Ascending aorta (tissue), 2 donors: ENCODE measurements at places on chromosomes 13 and 19.

DNA sequence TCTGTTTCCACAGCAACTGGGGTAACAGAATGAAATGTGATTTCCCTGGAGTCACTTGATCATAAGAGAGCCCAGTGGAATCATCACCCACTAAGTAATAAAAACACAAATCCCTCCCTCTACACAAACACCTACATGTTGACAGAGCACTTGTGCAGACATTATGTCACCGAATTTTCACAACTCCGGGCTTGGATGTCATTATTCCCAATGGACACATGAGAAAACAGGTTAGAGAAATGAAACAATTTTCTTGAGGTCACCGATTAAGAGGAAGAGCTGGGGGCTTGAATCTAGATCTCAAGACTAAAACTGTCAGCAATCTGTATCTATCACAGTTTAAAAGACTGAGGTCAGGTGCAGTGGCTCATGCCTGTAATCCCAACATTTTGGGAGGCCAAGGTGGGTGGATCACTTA is 3.1 kb downstream of the XRCC1 start:
- DNase-seq, result no peak

- DNase-seq, result no peak
These were observed 7.4 kb upstream of the DHX34 start for GRCh38 chr19:47341734-47342133.

- DNase-seq, result no peak
These were observed 569 bp downstream of the POLR1D start for GRCh38 chr13:27622102-27622820.

GRCh38 chr19:45815481-45816216 is 541 bp upstream of the RSPH6A start:
- DNase-seq, result no peak

GRCh38 chr13:111548805-111549204 is 228.4 kb downstream of the TEX29 start:
- no peak for DNase-seq

GRCh38 chr13:86710896-86711295 is 911.7 kb upstream of the SLITRK6 start:
- DNase-seq, result no peak

- DNase-seq, result no peak
These were observed 21.3 kb upstream of the UQCR11 start for GRCh38 chr19:1626417-1627010.

GRCh38 chr13:28584873-28585381 is 74.0 kb upstream of the POMP start:
- DNase-seq, result no peak

- DNase-seq, result no peak
These were observed 3.5 kb downstream of the FSTL3 start for GRCh38 chr19:679418-680286.

DNA sequence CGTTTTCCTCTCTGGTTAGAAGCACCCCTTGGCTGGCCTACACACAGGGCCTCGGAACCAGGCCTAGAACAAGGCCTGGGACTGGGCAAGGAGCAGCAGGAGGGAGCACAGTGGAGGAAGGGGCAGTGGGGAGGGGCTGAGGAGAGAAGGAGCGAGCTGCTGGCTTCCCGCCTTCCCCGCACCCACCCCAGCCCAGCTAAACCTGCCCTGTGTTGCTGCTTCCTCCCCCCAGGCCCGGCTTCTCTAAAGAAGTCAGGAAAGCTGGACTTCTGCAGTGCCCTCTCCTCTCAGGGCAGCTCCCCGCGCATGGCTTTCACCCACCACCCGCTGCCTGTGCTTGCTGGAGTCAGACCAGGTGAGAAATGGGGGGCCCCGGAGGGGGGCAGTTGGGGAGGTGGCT is 24.3 kb downstream of the LYL1 start:
- no peak for DNase-seq

DNA sequence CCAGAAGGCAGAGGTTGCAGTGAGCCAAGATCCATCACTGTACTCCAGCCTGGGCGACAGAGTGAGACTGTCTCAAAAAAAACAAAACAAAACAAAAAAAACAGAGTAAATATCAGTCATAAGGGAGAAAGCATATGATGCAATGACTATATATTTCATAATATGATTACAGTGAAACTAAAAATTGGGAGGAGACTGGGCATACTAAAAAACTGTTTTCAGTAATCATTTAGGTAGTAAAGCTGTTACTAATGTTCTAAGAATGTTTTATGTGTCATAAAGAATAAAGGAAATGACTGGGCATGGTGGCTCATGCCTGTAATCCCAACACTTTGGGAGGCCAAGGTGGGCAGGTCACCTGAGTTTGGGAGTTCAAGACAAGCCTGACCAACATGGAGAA is 15.9 kb downstream of the ZNF573 start:
- DNase-seq, result no peak

DNA sequence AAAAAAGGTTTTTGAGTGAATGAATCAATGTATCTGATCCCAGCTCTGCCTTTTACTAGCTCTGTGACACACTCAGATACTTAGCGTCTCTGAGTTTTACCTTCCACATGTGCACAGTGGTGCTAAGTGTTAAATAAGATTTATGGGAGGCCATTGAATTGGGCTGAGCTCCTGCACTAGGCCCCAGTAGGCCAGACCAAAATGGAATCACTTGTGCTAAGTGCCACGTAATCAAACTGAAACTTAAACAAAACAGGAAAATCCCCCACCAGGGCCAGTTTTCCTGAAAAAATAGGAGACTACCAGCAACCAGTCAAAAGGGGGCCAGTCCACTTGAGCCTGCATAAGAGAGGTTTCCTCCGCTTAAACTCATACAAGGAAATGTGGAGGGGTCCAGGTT is 40.9 kb downstream of the GJA3 start:
- DNase-seq, result no peak

DNA sequence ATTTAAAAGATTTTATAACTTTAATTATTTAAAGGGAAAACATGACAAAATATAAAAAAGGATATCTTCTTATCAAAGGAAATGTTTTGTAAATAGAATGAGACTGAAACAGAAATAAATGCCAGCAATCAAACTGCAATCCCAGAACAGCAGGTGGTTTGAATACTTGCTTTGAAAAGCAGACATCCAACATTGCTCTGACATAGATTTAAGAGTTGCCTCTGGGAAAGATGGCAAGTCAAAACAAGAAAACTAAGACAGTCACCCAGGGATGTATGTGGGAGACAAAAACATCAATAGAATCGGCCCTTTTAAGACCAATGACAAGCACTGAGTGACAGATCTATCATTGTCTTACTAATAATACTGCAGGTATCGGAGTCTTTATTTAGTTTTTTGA is 789.7 kb upstream of the GPC6 start:
- no peak for DNase-seq

- DNase-seq, result no peak
These were observed 64.2 kb upstream of the ZNF599 start for GRCh38 chr19:34837262-34837661.

DNA sequence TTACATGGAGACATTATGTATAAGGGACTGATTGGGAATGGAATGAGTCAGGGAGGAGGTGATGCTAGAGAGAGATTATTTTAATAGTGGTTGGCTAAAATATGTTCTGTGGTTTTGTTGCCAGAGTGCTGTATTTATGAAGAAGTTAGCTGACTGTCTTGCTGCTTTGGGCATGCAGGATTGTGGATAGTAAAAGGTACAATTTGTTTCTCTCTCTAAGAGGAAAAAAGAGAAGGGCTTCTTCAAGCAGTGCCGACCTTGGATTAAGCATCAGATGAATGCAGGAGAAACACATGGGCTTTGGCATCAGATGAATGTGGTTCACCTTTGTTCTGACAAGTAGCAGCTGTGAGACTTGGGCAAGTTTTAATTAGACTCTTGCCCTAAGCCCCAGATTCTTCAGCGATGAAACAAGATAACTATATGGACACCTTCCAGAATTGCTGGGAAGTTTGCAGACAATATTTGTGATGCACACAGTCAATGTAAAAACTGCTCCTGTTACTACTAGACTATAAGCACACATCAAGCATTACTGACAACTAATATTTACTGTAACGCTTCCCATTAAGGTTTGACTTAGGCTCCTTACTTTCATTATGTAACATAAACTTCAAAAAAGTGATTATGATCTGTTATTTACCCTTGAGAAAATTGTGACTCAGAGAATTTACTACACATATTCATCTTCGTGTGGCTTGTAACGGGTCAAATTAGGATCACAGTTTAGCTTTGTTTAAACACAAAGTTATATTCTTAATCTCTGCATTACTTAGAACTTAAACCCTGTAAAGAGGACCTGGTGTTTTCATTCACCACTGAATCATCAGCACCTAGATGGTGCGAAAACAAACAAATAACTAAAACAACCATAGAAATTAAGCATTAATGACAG is 824.0 kb downstream of the PCDH9 start:
- DNase-seq, result no peak

- DNase-seq, result no peak
These were observed 296.5 kb downstream of the LMO7 start for GRCh38 chr13:75932636-75933035.

GRCh38 chr13:27442071-27442647 is 8.2 kb downstream of the MTIF3 start:
- no peak for DNase-seq

DNA sequence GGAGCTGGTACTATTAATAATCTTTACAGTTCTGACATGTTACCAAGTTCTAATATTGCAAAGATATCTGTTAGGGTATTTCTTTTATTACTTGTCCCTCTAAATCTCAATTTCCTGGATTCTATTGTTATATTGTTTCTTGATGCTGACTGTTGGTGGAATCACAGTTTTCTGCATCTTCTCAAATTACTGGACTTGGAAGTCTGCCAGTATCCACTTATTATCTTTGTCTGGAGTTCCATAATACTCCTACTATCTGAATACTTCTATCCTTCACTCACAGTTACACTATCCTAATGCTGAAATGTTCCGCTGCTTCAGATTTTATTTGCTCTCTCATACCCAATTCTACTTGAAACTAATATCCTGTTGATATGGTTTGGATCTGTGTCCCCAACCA is 1985.7 kb upstream of the PRR20A start:
- no peak for DNase-seq

- DNase-seq, result no peak
These were observed 1.4 kb upstream of the PLIN4 start for GRCh38 chr19:4519521-4520277.
